ENCODE measurements at places on chromosomes 5 and 9.

DNA sequence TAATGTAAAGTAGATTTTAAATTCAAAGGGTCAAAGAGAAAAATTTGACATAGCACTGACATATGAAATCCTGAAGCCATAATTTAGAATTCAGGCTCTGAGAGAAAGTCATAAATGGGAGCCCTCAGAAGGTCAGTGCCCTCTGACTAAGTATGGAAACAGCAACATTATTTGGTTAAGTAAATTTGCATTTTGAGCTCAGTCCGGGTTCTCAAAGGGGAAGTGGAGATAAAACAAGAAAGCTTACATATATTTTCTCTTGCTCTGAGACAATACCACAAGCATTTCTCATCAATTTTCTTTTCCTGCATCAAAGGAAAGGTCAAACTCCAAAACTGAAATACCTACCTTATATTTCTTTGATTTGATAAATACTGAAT, 348.0 kb downstream of the SEMA5A start:
- no peak for DNase-seq

GRCh38 chr9:17088566-17088965, 46.3 kb upstream of the CNTLN start:
- DNase-seq: no peak

- DNase-seq: no peak
These were observed 6.7 kb downstream of the TXN start for GRCh38 chr9:110249603-110250002.

DNA sequence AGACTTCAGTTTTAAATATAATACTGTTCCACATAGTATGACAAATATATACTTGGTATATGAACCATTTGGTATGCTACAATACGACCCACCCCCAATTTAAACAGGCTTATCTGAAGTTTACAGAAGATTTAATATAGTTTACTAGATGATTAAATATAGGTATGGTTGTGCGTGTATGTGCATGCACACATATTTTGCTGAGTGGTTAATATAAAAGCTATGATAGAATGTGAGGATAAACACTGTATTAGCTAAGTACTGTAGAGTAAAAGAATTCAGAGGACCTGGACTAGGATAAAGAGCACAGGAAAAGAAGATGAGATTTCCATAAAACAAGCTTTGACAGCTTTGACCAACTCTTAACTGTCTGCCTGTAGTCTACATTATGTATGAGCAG, 356.7 kb downstream of the PDE4D start:
- DNase-seq: no peak

DNA sequence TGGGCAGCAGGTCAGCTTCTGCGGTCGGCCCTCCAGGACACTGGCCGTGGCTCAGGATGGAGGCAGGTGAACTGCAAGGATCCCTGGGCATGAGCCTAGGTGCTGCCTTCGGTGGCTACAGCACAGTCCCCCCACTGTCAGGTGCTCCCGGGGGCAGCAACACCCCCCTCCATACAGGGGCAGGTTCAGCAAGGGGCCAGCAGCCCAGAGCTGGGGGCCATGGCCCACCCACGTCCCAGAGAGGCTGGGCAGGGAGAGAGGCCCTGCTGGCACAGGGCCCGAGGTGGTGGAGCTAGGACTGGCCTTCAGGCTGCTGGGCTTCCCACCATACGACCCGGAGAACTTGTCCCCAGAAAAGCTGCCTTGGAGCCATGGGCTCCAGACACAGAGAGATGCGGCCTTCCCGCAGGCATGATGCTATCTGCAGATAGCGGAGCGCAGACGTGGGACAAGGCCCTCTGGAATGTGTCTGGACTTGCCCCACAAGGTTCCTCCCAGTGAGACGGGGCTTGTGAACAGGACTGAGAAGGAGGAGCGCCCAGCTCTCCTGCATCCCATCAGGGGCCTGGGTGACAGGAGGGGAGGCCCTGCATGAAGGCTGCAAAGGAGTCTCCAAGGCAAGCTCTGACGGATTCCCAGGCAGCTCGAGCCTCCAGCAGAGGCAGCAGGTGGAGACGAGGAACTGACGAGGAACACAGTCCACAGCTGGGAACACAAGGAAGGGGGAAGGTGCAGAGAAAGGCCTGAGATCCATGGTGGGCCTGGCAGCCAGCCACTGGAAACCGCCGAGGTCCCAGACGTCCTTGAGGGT, 111.1 kb downstream of the VAV2 start:
- DNase-seq: no peak

DNA sequence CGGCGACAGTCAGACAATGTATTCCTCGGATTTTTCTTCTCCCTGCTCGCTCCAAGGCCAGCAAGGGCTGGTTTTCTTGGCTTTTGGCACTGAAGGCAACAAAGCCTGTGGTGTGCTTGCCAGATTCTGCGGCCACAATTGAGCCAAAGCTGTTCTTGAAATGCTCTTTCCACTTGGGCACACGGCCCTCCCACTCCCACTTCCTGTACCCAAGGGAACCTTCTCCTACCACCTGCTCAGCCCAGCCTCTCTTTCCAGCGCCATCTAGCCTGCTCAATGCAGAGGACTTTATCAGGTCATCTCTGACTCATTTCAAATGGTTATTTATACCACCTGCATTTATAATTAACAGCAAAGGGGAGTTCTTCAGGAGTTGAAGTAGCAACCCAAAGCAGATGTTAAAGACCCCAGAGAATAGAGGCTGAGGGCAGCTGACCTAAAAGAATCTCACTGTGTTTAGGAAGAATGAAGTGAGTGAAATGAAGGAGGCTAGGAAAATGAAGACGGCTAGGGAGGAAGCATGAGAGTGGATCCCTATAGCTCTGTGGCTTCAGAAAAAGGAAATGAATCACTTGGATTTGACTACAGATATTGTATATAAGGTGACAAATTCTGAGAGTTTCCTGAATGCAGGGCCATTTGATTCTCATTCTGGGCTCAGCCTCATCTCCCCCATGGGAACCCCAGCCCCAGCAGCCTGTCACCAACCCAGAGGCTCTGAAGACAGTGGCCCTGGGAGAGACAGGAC, 439.0 kb downstream of the ENC1 start:
- no peak for DNase-seq

DNA sequence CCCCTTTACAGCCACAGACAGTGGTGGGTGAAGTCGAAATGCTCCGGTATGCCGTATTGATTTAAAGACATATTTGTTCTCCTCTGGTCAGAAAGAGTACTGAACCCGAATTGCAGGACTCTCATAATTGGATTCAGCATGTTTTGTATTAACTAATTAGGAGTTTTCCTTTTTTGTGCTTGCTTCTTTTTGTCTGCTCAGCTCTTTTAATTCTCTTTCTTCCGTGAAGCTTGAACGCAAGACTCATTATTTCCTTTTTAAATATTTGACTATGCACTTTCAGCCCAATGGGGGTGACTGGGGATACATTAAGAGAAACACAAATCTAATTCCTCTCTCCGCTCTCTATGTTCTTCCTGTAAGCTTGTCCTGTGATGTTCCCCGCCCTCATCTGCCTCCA, 246.6 kb upstream of the IRX2 start:
- DNase-seq: no peak

All from stimulated activated CD4-positive, alpha-beta T cell treated with anti-CD3 and anti-CD28 coated beads, TNF-alpha, amount 100 ng/mL, for 1 hour (primary cell).